ENCODE measurements at places on chromosomes 3 and 15.

DNA sequence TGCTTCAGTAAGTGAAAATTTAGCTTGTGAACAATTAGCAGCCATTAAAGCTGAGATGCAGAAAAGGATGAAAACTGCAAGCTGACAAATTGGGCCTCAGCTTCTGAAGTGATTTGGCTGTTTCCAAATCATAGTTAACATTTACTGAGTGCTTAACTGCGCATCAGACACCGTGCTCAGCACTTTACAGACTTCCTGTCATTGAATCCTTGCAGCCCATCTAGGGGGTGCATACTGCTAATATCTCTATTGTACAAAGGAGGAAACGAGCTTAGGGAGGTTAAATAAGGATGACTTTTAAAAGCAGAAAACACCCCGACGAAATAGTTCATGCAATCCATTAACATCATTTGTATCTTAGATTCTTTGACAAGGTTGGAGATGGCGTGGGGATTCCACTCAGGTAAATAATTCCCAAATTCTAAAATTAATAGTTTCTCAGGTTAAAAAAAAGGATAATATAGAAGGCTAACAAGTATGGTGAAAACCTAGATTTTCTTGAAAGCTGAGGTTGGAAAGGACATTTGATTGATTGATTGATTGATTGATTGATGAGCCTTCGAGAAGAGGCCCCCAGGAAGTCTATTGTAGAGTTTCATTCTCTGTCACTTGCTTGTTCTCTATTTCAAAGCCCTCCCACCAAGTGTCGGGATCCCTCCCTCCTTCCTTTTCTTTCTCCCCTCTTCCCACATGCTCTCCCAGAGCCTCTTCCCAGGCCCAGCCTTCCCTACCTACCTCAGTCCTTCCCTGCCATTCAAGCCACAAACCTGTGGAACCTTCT is 23.5 kb upstream of the EPHB3 start:
- DNase-seq: no peak

GRCh38 chr15:40358471-40359353 is 693 bp downstream of the DISP2 start:
- DNase-seq: no peak

GRCh38 chr15:76206325-76206976 is 104.8 kb downstream of the ETFA start:
- no peak for DNase-seq

DNA sequence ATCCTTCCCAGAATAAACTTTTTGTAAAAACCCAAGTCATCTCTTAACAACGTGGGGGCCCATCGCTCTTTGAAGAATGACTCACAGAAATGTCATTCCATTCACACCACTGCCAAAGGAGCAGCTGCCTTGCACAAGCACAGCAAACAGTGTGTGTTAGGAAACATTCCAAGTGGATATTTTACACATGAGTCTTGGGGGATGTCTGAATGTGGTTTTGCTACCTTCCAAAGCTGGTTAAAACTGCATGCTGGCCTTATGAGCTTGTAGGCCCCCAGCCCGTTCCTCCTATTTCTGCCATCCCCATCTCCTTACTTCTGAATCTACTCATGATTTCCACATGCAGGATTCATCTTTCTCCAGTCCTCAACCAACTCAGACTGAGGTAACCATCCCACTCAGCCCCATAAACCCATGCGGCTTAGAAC is 130.8 kb downstream of the CPNE4 start:
- no peak for DNase-seq

DNA sequence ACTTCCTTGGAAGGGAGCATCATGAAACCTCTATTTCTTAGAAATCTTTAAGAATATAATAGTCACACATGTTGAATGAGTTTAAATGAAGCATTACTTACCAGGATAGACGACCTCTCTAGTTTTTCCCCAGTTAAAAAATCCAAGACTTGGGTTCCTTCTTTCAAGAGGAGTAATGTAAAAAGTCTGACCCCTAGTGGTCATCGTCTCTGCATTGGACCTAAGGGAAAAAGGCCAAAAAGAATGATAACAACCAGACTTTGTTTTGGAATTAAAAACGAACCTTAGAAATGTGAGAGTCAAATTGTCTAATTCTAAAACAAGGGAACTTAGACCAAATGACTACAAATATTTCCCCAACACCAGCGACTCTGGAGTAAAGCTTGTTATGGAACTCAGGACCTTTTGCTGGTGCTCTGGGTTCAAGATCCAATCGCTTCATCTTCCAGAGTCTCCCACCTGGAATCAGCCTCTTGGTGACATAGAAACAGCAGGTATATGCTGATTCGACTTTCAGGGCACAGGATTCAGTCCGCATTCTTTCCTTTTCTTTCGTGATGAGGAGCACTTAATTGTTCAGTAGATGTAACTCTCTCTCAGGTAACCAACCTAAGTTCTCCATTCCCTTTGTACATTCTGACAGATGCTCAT is 214.8 kb upstream of the TPRG1 start:
- no peak for DNase-seq

- DNase-seq: no peak
Observed at GRCh38 chr3:46097691-46098241, 70.5 kb upstream of the XCR1 start.

GRCh38 chr3:41430391-41430790 is 231.1 kb downstream of the CTNNB1 start:
- DNase-seq: no peak

GRCh38 chr3:161766331-161766730 is 269.7 kb downstream of the OTOL1 start:
- DNase-seq: no peak

DNA sequence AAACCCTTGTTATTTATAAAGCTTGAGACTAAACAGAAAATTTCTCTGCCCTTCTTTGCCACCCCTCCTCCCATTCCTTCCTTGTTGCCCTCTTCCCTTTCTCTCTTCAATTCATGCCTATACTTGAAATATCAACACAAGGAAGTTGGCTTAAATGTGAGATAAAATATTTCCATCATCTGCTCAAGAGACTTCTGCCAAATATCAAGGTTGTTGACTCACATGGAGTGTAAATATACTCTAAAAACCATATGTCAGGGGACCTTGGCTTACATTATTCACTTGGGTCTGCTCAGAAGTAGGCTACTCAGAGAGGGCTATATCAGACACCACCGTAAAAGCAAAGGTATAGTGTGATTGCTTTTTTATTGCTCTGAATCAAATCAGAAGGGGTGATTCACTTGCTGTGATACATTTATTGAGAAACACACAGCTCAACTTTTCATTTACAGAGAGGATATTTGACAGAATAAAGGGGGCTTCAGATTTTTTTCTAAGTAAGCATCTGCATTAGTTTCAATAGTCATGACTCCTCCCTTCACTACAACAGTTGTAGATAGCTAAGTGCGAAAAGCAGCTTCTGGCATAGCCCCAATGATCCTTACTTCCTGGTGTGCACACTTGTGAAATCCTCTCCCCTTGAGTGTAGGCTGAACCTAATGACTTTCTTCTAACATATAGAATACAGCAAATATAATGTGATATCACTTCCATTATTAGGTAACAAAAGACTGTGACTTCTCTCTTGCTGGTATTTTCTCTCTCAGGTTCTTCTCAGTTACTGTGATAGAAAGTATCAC is 386.2 kb downstream of the EFHB start:
- DNase-seq: no peak

- peak; percentile 53 for DNase-seq
Observed at GRCh38 chr3:96863129-96863740, 48.8 kb downstream of the EPHA6 start.

DNA sequence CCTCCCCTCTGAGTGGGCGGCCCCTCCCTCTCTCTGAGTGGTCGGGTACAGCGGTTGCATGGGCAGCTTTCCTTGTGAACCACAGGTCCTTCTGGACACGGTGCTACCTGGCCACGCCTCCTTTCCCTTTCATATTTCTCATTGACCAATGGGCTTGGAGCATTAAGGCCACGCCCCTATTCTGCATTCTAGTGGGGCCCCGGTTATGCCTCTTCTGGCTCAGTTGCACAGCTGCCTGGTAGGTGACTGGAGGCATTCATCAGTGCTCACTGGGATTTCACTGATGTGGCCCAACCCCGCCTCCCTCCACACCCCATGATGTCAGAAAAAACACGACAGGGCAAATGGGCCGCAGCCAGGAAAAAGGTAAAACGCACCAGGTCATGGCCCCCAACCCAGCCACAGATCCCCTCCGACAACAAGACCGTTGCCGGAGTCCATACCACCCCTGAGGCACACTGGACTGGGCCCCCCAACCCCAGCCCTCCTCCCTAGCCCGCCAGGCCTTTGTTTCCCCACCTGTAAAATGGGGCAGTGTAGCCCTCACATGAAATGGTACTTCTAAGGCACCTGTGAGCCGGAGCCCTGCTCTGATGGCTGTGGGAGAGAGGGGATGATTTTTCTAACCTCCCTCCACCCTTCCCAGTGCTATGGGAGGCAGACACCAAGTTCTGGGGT is 26.3 kb downstream of the NGRN start:
- peak; percentile 15 for DNase-seq

DNA sequence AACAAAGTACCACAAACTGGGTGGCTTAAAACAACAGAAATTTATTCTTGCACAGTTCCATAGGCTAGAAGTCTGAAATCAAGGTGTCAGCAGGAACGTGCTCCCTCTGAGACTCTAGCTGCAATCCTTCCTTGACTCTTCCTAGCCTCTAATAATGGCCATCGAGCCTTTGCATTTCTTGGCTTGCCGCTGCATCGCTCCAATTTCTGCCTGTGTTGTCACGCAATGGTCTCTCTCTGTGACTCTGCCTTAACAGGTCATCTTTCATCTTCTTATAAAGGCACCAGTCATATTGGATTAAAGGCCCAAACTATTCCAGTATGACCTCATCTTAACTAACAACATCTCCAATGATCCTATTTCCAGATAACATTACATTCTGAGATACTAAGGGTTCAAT is 61.0 kb upstream of the FNDC3B start:
- DNase-seq: no peak

GRCh38 chr3:123186695-123187094 is 15.0 kb upstream of the SEC22A start:
- DNase-seq: no peak

- no peak for DNase-seq
Observed at GRCh38 chr3:15331606-15332404, 581 bp downstream of the SH3BP5 start.

DNA sequence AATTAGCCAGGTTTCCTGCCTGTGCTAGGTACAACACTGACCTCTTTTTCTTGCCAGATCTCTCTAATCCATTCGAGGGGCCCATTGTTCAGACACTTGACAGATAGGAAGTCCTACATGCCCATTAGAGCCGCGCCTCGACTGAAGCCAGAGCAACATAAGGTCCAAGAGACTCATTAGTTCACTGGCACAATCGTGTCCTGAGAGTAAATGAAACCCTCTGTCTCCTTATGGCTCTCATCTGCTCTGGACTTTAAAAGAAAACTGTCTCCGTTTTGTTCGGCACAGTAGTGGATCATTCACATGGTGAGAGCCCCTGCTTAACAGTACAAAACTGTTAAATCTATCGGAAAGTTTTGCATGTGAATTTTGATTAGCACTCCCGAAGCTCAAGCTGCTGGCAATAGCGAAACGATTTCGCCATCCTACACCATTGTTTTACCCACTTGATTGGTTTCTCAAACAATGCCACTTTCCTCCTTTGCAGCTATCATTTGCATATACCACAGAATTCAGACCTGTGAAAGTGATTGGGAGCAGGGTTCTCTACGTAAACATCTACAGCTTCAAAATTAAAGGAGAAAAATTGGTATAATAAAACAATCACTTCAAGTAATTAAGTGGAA is 19.0 kb upstream of the C15orf61 start:
- DNase-seq: peak; percentile 93

- DNase-seq: no peak
Observed at GRCh38 chr3:82676356-82677026, 915.0 kb upstream of the GBE1 start.

DNA sequence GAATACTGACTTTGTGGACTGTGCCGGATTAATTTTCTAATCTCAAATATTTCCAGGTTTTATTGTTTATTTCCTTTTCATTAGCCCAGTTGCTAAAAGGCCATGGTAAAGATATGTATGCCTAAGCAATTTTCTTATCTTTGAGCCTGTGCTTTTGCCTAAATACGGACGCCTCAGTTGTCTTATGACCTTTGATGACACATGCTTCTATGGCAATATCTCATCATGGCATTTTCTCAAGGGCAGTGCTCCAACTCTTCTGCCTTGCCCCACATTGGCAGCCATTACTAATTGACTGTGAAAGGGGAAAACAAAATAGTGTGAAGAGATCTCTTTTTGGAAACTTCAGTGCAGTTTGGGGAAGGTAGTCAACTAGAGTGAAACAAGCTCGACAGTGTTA is 809.6 kb upstream of the NR2F2 start:
- DNase-seq: no peak

- DNase-seq: no peak
Observed at GRCh38 chr15:33959844-33960548, 8.3 kb upstream of the CHRM5 start.

GRCh38 chr15:76577879-76578512 is 241.4 kb downstream of the ISL2 start:
- DNase-seq: no peak

DNA sequence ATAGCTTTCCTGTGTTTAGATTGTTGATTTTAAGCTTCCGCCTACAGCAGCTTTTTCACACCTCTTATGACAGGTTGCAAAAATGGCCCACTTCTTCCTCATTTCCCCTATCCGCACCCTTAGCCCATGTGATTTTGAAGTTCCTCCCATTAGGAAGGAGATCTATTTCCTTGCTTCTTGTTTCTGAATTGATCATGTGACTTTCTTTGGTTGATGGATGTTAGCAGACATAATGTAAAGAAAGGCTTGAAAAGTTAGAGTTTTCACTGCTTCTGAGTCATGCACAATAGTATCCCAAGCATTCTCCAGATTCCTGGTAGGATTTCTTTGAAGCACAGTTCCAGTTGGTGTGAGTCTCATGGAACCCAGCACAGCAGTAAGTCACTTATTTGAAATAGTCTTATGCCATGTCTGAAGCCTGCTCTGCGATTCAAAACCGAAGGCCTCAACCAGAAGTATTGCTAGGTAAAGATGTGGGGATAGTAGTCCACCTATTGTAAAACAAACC is 76.6 kb downstream of the EDEM1 start:
- DNase-seq: no peak

DNA sequence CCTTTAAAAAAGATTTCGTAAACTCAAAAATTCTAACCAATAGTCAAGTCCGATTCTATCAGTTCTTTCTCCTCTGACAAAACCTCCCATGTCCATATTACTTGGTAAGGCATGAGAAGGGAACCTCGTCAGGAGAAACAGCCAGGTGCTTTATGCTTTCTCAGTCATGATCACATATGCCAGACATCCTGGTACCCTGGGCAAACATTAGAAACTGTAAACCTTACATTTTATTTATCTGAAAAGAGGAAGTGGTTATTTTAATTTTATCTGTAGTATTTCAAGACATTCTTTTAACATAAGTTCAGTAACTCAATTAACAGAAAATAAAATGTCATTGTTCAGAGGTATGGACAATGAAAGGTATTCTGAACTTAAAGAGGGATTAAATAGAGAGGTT is 474.8 kb upstream of the GBE1 start:
- DNase-seq: no peak
